ENCODE measurements at places on chromosomes 5 and 9.

DNA sequence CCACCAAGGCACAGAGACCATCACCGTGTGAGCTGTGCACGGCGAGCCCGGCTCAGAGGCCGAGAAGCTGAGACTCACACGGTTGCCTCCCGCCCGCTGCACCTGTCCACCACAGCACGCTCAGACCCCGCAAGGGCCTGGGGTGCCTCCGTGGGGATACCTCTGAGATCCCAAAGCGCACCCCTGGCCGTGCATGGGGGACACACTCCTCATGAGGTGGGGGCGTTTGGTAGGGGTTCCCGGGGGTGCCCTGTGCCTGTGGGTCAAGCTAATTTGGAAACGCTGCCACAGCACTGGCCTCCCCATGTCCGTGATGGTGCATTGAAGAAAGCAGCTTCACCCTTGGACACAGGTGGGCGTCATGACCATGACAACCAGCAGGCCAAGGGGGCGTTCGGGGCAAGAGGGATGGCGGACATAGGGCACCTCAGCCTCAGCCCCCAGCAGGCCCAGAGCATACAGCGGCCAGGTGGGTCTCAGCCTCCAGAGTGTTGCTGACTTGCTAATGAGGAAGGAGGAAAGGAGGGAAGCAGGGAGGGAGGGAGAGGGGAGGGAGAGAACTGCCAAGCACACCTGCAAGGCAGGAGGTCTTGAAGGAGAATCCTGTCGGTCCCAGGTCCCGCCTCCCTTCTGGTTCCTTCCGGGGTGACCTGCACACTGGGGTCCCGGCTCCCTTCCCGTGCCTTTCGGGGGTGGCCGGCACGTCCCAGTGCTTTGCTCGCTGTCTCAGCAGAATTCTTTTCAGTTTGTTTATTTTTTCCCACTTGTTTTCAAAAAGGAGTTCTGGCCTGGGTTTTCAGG is 34.7 kb downstream of the GLT6D1 start:
- no peak for DNase-seq

GRCh38 chr5:150180241-150181026 is 9.4 kb upstream of the SLC6A7 start:
- no peak for DNase-seq

- no peak for DNase-seq
Observed at GRCh38 chr9:131838530-131839280, 98.8 kb upstream of the RAPGEF1 start.

- peak; percentile 58 for DNase-seq
Observed at GRCh38 chr5:38994324-38994927, 79.8 kb downstream of the RICTOR start.
